HS-5 (cell line): ENCODE measurements at places on chromosomes 6 and 20.

GRCh38 chr6:11404838-11405237, 132.7 kb upstream of the TMEM170B start:
- DNase-seq: no peak

DNA sequence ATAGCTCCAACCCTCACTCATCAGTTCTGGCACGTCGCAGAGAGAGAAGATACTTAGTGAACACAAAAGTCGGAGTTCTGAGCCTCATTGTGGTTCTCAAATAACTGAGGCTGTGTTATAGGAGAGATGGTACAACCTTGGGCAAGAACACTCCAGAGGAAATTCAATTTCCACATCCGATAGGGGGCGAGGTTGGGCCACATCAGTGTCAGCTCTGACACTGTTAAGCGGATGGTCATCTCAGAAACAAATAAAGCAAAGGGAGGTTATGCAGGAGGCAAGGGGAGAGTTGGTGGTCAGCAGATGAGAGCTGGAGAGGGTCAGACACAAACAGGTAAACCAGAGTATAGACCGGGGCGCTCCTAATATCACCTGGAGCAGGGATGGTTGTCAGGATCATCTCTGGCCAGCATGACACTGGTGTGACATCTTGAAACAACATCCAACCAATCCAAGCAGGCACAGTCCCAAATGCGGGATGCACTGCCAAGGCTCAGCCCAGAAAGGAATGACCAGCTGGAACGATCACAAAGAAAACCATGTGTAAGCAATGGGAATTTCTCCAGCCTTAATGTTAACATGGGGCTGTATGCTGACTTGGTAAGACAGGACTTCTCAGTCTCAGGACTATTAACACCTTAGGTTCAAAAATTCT, 331.8 kb downstream of the HACE1 start:
- DNase-seq: no peak

GRCh38 chr6:36984581-36985416, 1.2 kb downstream of the MTCH1 start:
- peak; percentile 76 for DNase-seq

DNA sequence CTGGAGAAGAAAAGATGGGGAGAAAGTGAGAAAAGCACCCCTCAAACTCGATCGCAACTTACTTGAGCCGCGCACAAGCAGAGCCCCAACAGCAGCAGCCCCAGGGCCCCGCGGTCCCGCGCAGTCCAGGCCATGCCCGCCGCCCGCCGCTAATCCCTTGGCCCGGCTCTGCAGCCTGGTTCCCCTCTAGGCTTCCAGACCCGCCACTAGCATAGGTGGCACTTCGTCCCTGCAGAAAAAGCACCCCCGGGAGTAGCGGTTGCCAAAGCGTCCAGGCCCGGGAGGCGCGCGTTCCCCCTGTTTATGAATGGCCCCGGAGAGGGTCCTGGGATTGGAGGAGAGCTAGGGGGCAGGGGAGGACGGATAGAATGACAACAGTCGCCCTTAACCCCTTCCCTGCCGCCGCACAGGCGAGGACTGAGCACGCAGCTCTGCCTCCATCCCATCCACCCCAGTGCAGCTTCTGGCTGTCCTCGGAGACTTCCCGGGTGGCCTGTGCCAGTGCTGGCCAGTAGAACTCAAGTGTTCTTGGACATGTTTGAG, 19.9 kb downstream of the COL9A1 start:
- no peak for DNase-seq

- no peak for DNase-seq
These were observed 1.3 kb downstream of the PLCG1 start for GRCh38 chr20:41138475-41139226.

DNA sequence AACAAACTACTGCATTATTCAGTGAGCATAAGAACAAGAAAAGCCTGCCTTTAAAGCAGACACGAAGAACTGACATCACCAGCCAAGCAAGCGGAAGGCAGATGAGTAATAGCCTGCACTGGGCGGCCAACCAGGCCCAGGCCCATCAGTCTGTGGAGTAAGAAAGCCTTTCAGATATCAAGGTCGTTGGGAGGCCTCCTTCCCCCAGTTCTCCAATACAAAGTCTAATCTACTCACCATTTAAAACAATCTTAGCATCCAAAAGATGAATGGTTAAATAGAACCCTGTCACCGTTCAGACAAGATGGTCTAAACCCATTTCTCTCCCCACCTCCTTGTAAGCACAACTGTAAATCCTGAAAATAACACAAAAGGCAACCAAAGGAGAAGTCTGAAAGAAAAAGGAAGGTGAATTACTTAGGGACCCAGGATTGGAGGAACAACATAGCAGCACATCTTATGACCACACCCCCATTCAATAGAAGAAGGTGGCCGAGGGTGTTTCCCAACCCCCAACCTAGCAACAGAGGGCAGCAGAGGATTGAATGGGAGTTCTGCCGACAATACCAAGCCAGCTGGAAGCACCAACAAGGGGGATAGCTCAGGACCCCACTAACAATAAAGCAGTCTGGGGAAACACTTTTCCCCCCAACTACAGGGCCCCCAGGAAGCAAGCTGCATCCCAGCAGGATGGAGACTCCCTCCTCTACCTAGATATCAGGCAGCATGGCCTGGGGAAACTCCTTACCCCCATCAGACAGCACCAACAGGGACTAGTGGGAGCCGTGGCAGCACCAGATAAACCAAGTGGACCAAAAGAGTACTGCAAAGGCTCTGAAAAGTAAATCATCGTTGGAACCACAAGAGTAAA, 67.9 kb downstream of the ZHX3 start:
- peak; percentile 61 for DNase-seq

GRCh38 chr6:149646599-149646998, 1.9 kb downstream of the KATNA1 start:
- DNase-seq: no peak

DNA sequence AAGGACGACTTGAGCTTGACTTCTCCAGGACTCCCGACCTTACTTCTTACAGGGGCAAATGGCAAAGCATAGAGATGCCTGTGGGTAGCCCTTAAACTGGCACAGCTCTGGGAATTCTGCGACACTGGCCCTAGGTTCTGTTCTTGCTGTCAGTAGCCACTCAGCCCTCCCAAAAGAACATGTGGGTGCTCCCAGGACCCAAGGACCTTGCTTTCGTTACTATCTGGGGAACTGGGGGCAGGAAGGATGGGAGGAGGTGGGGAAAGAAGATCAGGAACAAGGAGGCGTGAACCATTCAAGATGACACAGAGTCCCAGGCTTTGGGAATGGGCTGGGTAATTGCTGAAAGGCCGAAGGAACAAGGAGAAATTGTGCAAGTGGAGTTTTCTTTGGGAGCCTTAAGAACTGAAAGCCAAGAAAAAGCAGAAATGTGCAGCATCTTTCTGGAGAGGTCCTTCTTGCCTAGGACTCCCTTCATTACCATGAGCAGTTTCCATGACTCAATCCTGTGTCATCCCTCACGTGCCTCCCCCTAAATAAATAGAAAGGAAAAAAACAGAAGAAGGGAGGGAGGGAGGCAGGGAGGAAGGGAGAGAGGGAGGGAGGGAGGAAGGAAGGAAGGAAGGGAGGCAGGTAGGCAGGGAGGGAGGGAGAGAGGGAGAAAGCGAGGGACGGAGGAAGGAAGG, 284.6 kb upstream of the FOXQ1 start:
- peak; percentile 76 for DNase-seq

- no peak for DNase-seq
These were observed 18.9 kb downstream of the NEDD9 start for GRCh38 chr6:11213422-11214021.

DNA sequence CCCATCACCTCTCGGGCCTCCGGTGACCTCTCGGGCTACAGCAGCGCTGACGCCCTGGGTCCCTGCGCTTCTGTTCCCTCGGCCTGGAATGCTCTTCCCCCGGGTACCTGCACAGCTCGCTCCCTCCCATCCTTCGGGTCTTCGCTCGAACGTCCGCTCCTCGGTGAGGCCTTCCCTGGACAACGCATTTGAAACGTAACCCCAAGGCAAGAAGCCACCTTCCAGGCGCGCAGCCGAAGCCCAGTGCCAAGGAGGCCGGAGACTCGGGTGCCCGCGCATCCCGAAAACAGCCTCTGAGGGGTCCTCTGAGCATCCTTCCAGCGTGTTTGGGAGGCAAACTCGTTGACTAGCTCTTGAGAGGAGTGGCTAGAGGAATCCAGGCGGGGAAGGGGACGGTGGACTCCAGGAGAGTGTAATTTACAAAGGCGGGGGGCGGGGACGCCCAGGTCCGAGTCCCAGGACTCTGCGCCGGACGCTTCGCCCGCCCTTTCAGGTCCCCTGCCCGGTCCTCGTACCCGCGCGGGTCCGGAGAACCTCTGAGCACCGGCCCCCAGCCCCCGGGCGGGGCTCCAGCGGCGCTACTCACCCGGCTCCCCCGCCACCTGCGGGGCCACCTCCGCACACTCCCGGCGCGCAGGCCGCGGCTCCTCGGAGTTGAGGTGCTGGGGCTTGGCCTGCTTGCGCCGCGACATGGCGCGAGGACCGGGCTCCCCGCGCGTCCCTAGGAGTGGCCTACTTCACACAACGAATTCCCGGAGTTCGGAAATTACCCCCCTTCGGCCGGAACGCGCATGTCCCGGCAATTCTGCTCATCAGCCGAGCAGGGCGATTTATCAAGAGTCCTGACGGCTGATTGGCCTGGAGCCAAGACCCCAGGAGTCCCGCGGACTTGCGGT, 86.8 kb downstream of the ZFP64 start:
- DNase-seq: peak; percentile 44

GRCh38 chr6:12164508-12164770, 125.7 kb upstream of the EDN1 start:
- no peak for DNase-seq

- DNase-seq: no peak
These were observed 3.1 kb downstream of the FYN start for GRCh38 chr6:111870051-111870741.

DNA sequence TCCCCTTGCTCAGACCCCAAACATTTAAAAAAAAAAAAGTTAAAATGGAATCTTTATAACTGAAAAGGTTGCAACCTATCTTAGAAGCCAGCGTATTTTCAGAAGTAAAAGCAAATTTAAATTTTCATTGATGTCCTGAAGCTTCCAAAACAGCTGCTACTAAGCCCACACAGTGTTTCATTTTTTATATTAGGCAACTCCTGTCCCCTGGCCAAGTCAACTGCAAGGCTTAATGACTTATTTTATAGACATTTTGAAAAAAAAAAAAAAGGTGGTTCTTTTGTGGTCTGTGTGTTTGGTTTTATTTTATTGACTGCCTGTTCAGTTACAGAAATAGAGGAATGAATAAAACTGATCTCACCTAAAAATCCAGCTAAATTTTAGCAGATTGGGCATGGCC, 13.0 kb downstream of the CFAP61 start:
- DNase-seq: no peak

- DNase-seq: no peak
These were observed 4.6 kb downstream of the SYTL3 start for GRCh38 chr6:158654498-158654897.

DNA sequence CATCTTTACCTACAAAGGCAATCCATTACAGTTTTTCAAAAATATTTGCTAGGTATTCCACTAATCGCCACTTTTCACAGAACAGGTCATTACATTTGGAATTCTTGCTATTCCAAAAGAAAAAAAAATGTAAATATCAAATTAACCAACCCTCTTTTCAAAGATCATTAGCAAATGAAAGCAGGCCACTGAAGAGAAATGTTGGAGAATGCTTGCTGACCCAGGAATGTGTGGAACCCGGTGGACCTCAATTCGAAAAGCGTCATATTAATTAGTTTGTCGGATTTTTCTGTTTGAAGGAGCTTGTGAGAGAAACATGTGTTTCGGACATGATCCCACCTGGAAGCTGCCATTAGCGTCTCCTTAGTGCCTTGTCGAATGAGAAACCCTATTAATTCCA, 27.9 kb upstream of the SERPINB9 start:
- no peak for DNase-seq

GRCh38 chr6:156585859-156586258, 191.3 kb upstream of the ARID1B start:
- DNase-seq: no peak

DNA sequence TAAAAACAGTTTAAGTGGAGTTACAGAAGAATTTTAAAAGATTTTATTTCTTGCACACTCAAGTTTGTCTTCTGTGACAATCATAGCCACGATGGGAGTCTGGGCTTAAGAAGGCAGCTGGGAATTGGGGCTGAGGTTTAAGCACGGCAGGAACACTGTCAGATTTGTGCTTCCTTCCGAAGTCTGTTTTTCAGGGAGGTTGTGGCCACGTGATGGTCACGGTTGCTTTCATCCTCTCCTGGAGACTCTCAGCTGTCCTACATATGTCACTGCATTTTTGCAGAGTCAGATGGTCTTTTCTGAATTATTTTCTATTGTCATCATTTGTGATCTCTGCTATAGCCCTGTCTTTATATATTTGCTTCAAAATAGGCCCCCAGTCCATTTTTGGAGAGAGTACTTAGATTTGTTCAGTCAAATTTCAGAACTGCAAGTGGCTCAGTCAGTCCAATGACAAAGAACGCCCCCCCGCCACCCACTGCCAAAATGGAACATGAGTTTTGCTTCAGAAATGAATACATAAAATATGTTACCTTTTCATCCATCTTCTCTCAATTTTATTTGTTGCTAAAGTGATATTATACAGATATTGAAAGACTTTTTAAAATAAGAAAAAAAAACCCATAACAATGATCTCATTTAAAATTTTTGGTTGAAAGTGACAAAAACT, 111.8 kb upstream of the ZFP64 start:
- no peak for DNase-seq

GRCh38 chr20:33812908-33813462, 1.8 kb downstream of the CHMP4B start:
- DNase-seq: no peak

DNA sequence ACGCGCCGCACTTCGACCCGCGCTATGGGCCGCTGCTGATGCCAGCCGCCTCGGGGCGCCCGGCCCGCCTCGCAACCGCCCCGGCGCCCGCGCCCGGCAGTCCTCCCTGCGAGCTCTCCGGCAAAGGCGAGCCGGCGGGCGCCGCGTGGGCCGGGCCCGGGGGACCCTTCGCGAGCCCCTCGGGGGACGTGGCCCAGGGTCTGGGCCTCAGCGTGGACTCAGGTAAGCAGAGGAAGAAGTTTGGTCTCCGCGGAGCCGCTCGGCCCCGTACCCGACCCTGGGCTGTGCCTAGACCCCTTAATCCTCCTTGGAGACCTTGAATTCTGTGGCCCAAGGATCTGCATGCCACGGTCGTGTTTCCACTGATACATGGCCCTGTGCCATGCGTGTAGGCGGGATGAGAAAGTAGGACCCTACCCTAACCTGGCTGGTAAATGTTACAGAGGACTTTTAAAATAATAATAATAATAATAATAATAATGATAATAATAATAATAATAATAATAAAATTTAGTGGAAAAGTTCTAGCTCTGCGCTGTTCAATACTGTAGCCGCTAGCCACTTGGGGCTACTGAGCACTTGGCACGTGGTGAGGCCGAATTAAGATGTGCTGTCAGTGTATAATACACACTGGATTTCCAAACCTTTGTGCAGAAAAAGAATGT, 5.6 kb downstream of the VGLL2 start:
- no peak for DNase-seq

- no peak for DNase-seq
These were observed 3.0 kb upstream of the SRXN1 start for GRCh38 chr20:655726-656624.

DNA sequence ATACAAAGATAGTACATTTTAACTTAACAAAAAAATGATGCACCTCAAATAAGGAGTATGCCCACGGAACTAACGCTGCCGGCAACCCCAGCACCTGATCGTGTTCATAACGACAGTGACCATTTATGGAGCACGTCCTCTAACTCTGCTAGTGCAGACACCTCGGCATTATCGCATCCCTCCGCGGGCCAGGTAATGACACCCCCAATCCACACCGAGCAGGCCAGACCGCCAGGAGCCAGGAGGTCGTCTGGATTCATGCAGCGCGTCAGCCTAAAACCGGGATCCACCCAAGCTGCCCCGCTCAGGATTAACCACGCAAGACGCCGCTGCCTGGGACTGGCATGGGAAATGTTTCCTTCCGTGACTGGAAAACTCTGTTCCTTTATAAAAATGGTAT, 34.1 kb downstream of the DACT2 start:
- DNase-seq: no peak
